ENCODE measurements at places on chromosomes 3 and 15. TPM values are rescaled to one million over a fixed set of nuclear protein-coding genes. Genes with fewer than 3 reads are reported as not detected.

Gene RTP3
- 0.07 TPM for polyA plus RNA-seq

Gene DNASE1L3
- 12.9 TPM for polyA plus RNA-seq

Gene GPR15
- 1.0 TPM for polyA plus RNA-seq

Gene CRTC3
- polyA plus RNA-seq: 17.9 TPM

Gene UROC1
- 0.07 TPM for polyA plus RNA-seq

Gene C2CD4A
- polyA plus RNA-seq: 11.6 TPM

Gene GOLGA6D
- 0.05 TPM for polyA plus RNA-seq

Gene ADPRH
- polyA plus RNA-seq: 8.2 TPM

Gene P2RY13
- 2.2 TPM for polyA plus RNA-seq

Gene CKMT1B
- polyA plus RNA-seq: 0.94 TPM

Gene STOML1
- polyA plus RNA-seq: 19.1 TPM

Gene CHRM5
- polyA plus RNA-seq: 0.16 TPM

Gene CDHR4
- 0.18 TPM for polyA plus RNA-seq

Gene REC114
- polyA plus RNA-seq: 0.07 TPM

Gene STXBP5L
- 0.02 TPM for polyA plus RNA-seq

Gene C15orf39
- 7.0 TPM for polyA plus RNA-seq

Gene TMEM207
- not detected for polyA plus RNA-seq

Gene MAPKAPK3
- 24.9 TPM for polyA plus RNA-seq

Gene HTR3E
- 0.05 TPM for polyA plus RNA-seq

Gene MASP1
- polyA plus RNA-seq: 0.18 TPM

Gene TM4SF4
- 0.07 TPM for polyA plus RNA-seq

Gene ZPLD1
- polyA plus RNA-seq: 0.11 TPM

Gene SPTSSB
- 3.3 TPM for polyA plus RNA-seq

Gene PLA2G4D
- 2.7 TPM for polyA plus RNA-seq

Gene VPS33B
- polyA plus RNA-seq: 19.0 TPM

Gene TRANK1
- polyA plus RNA-seq: 6.8 TPM

Gene XXYLT1
- 5.8 TPM for polyA plus RNA-seq

Gene TUBGCP5
- polyA plus RNA-seq: 9.3 TPM

Gene PYGO1
- 0.62 TPM for polyA plus RNA-seq

Gene RAB8B
- 28.5 TPM for polyA plus RNA-seq

Gene C3orf62
- polyA plus RNA-seq: 15.6 TPM

Gene VIPR1
- polyA plus RNA-seq: 4.4 TPM

Gene ADAMTS17
- polyA plus RNA-seq: 5.6 TPM

Gene AMT
- 40.0 TPM for polyA plus RNA-seq

Gene IQSEC1
- polyA plus RNA-seq: 21.9 TPM

Gene SH3GL3
- 2.2 TPM for polyA plus RNA-seq

Gene GOLGA6L4
- polyA plus RNA-seq: 12.0 TPM

Gene GCHFR
- 33.7 TPM for polyA plus RNA-seq

Gene C3orf49
- 0.05 TPM for polyA plus RNA-seq

Gene SLC9C1
- polyA plus RNA-seq: 0.11 TPM

Gene PSTPIP1
- 54.8 TPM for polyA plus RNA-seq

Gene ALDH1A3
- 7.8 TPM for polyA plus RNA-seq

Gene SFMBT1
- polyA plus RNA-seq: 6.2 TPM

Gene DPPA2
- 0.62 TPM for polyA plus RNA-seq

Gene CCR3
- polyA plus RNA-seq: 0.27 TPM

Gene GHSR
- not detected for polyA plus RNA-seq

Gene PLS1
- polyA plus RNA-seq: 2.0 TPM

Gene TNNC1
- polyA plus RNA-seq: 10.2 TPM

Gene NR2E3
- polyA plus RNA-seq: 0.05 TPM

Gene TNIK
- 6.5 TPM for polyA plus RNA-seq

Gene CGNL1
- polyA plus RNA-seq: 5.7 TPM

Gene SLC28A2
- 0.02 TPM for polyA plus RNA-seq

Gene CHAC1
- polyA plus RNA-seq: 1.9 TPM

Gene ATP13A5
- 0.37 TPM for polyA plus RNA-seq

Gene IREB2
- polyA plus RNA-seq: 20.6 TPM
